D341Med (cell line): ENCODE measurements at places on chromosomes 4 and X.

- DNase-seq, result no peak
Observed at GRCh38 chr4:139481465-139481864, 27.5 kb downstream of the RAB33B start.

DNA sequence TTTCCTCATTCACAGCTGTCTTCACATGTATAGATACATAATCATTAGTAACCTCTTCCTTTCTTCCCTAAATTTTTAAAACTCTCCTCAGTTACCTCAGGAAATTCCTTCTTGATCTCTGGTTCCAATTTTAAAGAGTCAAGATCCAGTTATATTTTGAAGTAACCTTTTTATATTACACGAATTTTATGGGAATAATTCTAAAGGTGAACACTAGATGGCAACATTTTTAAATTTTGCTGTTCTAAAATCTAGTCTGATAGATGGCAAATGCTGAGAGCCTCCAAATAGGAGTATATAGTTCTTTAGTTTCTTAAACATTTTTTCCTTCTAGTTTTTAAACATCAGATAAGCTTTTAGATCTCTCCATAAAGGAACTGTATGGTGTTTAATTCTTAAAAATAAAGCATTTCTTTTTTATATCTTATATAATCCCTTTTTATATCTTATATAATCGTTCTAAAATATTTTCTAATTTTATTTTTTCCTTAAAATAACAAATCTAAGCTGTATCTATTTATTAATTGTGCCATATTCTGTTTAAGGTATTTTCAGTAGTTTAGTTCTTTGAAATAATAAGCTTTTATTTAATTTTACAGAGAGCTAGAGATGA, 37.9 kb upstream of the PAPSS1 start:
- DNase-seq, result peak; percentile 36

- DNase-seq, result no peak
Observed at GRCh38 chr4:146098397-146098796, 77.1 kb upstream of the LSM6 start.

DNA sequence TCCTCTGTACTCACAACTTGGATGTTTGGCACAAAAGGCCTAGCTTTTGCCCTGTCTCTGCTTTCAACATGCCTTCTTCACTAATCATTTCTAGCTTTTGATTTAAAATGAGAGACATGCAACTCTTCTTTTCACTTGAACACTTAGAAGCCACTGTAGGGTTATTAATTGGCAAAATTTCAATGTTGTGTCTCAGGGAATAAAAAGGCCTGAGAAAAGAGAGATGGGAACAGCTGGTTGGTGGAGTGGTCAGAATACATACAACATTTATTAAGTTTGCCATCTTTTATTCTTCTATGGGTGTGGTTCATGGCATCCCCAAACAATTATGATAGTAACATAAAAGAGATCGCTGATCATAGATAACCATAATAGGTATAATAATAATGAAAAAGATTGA, 114.3 kb downstream of the FBXW7 start:
- no peak for DNase-seq

- DNase-seq, result no peak
Observed at GRCh38 chrX:120306630-120307029, 4.6 kb downstream of the TMEM255A start.

GRCh38 chrX:75623535-75623934, 100.7 kb upstream of the ZDHHC15 start:
- DNase-seq, result no peak
